Activated CD4-positive, alpha-beta T cell treated with anti-CD3 and anti-CD28 coated beads for 1 hour (primary cell): ENCODE measurements at places on chromosomes 6 and 20.
A peak's percentile ranks its signal among the peaks of the same experiment; 100 is the strongest.

DNA sequence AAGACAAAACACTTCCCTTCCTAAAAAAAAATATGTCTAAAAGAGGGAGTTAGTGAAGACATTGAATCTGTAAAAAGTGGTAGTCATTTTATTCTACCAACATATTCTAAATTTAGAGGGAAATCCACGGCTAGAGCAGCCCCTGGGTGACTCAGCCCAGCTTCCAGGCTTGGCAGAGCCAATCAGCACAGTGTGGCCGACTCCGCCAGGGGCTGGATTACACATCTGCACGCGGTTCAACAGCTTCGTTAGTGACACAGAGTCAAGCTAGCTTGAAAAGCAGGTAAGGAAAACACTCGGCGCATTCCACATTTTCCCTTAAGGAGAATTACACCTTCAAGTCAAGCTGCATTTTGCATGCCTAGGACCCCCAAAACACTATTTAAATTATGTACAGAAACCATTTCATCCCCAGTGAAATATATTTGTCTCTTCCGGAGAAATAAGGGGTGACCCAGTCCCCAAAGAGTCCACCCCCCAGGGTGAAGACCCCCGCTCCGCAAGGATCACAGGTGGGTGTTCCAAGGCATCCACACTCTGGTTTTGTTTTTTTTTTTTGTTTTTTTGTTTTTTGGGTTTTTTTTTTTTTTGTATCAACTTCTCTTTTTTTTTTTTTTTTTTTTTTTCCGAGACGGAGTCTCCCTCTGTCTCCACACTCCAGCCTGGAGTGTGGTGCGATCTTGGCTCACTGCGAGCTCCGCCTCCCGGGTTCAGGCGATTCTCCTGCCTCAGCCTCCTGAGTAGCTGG lies 58.4 kb upstream of the ARID1B start:
- DNase-seq = no peak

GRCh38 chr6:17224056-17224455 lies 57.1 kb upstream of the RBM24 start:
- no peak for DNase-seq

DNA sequence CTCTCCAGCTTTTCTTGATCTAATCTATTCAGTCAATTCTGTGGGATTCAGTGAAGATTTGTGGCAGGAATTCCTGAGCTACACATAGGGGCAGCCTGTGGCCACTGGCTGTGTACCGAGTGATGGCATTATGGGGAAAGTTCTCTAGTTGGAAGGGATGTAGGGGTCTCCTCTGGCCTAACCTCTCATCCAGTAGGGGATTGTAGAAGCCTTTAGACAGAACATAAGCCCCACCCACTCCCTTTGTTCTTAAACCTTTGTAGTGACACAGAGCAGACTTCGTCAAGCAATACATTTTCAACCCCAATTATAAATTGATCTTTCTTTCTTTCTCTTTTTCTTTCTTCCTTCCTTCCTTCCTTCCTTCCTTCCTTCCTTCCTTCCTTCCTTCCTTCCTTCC lies 188.9 kb downstream of the QKI start:
- DNase-seq = no peak

- DNase-seq = no peak
These were observed 738.4 kb downstream of the DHX35 start for GRCh38 chr20:39700528-39700927.

GRCh38 chr6:138267971-138268895 lies 49.9 kb upstream of the PBOV1 start:
- DNase-seq = no peak

DNA sequence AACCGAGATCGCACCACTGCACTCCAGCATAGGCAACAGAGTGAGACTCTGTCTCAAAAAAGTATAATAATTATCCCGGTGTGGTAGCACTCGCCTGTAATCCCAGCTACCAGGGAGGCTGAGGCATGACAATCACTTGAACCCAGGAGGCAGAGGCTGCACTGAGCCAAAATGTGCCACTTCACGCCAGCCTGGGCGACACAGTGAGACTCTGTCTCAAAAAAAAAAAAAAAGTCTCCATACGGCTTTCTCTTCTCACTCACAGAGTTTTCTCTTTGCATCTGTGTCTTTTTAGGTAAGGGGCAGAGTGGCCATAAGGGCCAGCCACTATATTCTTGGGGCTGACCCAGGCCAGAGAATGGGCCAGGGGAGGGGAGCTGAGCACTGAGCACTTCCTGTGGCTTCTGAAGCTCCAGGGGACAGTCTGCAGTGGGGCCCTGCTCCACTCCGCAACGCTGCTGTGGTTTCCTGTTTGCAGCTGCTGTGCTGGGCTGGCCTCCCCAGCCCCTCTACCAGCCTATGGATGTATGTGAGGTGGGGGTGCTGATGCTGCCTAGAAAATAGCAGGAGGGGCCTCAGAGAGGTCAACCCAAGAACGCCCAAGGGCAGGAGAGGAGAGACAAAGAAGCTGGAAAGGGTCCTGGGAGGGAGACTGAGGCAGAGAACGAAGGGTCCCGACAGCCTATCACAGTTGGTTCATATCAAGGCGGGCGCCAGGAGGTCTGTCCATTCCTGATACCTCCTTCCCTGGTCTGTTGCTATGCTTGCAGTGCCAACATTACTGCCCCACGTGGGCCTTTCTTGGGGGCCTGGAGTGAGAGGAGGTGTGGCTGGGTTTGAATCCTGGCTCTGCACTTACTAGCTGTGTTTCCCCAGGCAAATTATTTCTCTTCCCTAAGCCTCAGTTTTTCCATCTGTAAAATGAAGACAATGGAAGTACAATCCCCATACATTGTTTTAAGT lies 16.0 kb downstream of the SLA2 start:
- peak; percentile 22 for DNase-seq

- DNase-seq = no peak
These were observed 577.7 kb downstream of the HAO1 start for GRCh38 chr20:7362601-7363000.

GRCh38 chr20:34871966-34872621 lies 562 bp downstream of the GGT7 start:
- DNase-seq = no peak

GRCh38 chr6:80940571-80940970 lies 811.9 kb downstream of the TENT5A start:
- no peak for DNase-seq

GRCh38 chr6:145331066-145331465 lies 404.3 kb downstream of the EPM2A start:
- no peak for DNase-seq

DNA sequence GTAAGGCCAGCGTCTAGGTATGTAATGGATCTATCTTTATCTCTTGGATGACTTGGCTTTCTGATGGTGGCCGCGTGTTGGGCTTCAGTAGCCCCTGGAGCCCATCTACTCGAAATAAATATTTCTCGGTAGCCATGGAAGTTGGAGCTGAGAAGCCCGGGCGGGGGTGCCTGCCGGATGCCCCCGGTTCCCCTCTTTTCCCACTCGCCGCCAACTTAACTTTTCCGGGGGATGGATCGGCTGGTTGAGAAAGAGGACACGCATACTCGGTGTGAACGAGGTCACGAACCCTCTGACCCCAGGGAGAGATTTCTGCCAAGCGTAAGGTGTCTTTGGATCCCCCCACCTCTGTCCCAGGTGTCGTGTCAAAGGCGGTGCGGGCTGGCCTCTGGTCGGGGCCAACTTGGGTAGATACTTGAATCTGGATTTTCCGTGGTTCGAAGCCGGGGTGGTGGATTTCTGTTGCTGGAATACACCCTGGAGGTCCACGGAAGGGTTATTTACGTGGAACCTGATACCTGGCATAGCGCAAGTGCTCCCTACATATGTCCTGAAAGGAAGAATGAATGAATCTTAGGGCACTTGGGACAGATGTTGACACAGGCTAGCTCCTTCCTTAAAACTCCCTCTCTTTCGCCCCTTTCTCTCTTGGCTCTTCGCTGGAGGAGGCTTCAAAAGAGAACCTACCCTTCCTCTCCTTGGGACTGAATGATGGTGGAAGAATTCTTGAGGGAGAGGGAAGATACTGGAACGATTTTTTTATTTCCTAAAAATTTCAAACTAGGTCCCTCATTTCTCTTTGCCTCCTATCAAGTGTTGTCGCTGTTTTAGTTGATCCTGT lies 996 bp downstream of the DOK5 start:
- no peak for DNase-seq

DNA sequence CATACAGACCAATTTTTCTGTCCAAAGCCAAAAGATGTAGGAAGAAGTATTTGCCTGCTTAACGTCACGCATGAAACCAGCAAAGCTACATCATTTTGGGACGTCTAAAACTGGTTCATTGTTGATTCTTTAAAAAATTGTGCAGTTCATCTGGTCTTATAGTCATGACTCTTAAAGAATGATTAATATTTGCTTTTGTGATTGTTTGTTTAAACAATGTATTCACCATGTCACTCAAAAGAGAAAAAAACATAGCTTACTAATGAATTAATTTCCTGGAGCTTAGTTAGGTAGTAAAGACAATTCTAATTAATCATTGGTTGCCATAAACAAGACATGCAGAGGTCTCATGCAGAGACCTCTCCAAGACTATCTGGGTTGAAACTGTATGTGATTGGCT lies 157.3 kb downstream of the RPS12 start:
- DNase-seq = no peak

GRCh38 chr6:38192011-38192410 lies 372.5 kb downstream of the ZFAND3 start:
- DNase-seq = no peak

DNA sequence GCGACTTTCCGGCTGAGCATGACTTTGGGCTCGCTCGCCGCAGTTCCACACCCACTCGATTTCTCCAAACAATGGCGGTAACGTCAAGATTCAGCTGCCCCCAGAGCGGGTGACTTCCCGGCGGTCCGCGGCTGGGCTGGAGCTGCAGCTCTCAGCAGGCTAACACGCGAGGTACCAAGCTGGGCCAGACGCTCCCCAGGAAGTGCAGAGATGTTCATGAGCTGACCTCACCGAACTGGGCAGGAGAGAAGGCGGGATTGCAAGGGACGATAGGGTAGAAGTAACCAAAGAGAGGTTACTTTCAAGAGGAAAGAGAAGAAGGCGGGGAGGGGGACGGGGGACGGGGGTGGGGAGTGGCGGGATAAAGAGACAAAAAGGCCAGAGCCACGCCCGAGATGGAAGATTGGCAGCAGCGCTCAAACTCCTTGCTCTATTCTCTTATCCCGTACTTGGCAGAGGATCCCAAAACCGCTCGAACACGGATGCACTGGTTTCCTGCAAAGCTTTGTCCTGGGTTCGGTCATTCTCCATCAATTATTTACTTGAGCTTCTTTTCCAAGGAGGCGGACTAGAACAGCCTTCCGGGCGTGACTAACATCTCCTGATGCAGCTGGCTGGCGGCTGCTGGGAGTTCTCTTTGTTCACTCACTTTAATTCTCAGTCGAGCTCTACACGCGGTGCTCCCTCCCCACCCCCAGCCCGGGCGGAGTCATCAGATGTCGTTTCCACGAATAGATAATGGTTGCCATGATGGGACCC lies at the start of gene MTCL3:
TSS of gene MTCL3 (minus strand) at position 626 of the 759 bp plus-strand sequence.
- no peak for DNase-seq

- no peak for DNase-seq
These were observed 103.0 kb downstream of the LMBRD1 start for GRCh38 chr6:69693762-69694161.

DNA sequence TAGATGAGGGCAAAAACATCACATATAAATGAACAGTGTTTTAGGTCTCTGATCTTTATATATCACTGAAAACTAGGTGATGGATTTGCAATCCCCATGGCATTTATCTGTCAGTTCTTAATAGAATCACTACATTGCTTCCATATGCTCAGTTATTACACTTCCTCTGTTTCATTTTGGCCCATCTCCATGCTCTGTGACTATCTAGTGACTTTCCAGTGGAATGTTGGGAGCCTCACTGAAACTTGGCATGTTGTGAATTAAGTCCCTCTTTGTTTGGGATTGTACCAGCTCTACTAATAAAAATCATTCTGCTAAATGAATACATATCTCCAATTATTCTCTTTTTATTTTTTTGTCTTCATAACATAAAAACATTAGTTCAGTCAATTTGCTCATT lies 226.1 kb upstream of the CEP162 start:
- no peak for DNase-seq

GRCh38 chr6:167450626-167451025 lies 125.7 kb downstream of the TTLL2 start:
- DNase-seq = no peak

DNA sequence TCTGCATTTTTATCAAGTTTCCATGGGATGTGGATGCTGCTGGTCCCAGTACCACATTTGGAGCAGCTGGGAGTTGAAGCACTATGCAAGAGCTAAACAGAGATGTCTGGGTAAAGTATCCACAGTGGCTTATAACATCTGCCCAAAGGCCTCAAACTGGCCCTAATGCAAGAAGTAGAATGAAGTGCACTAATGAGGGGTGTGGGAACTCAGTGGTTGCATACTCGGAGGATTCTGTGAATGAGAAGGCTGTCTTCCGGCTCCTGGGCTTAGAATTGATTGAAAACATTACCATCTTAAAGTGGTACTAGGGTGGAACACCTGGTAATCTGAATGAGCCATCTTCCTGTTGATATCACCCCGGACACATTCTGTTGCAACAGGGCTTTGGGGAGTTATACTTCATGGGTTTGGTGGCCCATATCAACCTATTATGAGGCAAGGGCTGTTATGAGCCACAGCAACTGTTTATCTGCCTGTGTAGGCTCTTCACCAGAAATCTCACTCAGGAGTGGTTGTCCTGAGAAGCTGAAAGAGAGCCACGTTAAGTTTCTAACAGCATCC lies 54.7 kb upstream of the SNRPB2 start:
- no peak for DNase-seq

GRCh38 chr6:131419702-131420101 lies 153.3 kb upstream of the ARG1 start:
- no peak for DNase-seq

- no peak for DNase-seq
These were observed 13.5 kb upstream of the MAFB start for GRCh38 chr20:40702504-40702903.

- no peak for DNase-seq
These were observed 100.3 kb downstream of the GMPR start for GRCh38 chr6:16338577-16339264.

DNA sequence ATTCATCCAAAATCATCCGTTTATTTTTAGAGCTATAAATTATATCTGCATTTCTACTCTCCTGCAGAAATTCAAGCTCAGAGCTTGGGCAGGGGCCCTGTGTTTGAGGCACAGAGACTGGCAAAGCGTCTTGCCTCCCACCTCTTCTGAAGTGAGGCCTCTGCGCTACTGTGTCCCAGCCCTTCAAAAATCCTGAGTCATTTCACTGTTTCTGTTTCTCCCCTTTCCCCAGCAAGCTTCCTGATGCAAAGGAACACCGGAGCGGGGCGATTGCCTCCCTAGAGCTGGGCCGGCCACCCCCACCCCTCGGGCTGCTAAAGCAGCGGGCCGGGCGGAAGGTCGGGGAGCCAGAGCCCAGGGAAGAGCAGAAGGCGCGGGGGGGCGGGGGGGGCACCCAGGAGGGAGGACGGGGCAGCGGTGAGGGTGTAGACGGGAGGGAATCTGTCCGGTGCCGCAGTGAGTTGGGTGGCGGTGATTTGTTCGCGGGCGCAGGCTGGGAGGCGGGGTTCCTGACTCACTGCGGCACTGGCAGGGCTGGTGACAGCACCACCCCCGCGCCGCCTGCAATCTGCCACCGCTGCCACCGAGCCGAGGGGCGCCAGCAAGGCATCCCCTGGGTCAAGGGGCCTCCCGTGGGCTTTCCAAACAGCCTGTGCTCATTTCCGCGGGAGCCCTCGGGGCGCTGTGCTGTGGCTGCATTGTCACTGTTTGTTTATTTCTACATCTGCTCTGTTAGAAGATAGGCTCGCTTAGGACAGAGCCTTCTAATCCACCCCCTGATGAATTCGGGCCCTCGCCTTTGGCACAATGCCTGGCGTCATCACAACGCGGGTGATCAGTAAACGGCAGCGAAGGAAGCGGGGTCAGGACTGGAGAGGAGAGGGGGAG lies 46.5 kb upstream of the SNAP25 start:
- DNase-seq = no peak
